ENCODE measurements at places on chromosomes 2 and 18.

DNA sequence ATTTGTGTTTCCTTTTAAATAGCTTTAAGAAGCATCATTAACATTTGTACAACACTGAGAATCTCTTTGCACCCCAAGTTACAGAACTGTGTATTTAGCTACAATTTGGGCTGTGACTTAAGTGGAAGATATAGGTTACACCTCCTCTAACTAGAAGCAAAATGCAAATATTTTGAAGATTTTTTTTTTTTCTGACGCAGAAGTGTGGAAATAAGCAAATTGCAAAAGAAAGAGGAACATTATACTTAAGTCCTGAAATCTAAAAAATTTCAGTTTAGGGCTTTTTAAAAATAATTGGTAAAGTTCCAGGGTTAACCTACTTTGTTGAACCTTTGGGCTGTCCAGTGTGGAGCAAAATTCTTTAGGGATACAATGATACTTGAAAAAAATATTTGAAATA, 41.4 kb upstream of the RBMS1 start:
- no peak for DNase-seq

DNA sequence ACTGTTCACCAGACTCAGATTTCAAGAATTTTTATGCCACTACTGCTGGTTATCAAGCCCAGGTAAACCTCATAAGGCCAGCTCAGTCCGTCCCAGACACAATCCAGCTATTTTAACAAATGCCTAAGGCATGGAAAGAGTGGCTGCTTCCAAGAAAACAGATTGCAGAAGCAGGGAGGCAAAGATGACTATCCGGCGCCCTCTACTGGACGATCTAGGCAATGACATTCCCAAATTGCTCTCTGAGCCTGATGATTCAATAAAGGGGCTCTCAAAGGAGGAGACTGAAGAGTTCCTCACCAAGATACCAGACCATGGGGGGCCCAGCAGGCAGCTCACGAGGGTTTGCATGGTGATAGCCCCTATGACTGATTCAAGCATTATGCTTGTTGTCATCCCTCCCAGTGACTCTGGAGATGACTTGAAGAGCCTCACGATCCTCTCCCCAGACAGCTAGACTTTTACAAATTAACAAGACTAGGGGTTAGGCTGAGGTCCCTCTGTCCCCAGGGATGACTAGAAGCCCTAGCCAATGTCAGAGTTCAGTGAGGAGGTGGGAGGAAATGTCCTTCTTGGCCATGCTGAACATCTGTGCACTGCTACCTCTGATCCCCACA, 25.0 kb downstream of the SERPINB8 start:
- peak; percentile 66 for DNase-seq

GRCh38 chr2:67002618-67003371, 394.3 kb upstream of the ETAA1 start:
- DNase-seq, result no peak

DNA sequence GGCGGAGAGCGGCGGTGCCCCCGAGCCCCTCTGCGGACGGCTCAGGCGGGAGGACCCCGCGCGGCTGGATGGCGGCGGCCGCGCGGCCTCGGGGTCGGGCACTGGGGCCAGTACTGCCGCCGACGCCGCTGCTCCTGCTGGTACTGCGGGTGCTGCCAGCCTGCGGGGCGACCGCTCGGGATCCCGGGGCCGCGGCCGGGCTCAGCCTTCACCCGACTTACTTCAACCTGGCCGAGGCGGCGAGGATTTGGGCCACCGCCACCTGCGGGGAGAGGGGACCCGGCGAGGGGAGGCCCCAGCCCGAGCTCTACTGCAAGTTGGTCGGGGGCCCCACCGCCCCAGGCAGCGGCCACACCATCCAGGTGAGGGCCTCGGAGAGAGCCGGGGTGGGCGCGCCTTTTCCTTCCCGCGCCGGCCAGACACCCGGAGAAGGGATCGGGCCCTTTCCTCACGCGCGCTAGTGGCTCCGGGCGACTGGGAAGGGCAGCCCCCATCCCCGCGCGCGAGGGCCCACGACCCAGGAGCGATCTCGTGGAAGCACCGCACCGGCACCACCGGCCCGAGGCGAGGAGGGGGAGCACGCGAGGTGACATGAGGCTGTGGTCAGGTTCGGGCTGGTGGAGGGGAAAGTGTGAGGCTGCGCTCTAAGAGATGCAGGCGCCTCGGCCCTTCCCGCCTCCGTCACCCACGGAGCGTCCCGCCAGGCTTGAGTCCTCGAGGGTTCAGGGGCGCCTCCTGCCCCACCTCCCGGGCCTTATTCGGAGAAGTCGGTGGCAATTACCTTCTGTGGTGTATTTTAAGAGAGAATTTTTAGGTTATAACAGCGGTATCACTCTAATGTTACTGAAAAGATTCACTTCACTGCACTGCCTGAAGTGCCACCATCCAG, 607 bp downstream of the LAMA3 start:
- DNase-seq, result no peak

DNA sequence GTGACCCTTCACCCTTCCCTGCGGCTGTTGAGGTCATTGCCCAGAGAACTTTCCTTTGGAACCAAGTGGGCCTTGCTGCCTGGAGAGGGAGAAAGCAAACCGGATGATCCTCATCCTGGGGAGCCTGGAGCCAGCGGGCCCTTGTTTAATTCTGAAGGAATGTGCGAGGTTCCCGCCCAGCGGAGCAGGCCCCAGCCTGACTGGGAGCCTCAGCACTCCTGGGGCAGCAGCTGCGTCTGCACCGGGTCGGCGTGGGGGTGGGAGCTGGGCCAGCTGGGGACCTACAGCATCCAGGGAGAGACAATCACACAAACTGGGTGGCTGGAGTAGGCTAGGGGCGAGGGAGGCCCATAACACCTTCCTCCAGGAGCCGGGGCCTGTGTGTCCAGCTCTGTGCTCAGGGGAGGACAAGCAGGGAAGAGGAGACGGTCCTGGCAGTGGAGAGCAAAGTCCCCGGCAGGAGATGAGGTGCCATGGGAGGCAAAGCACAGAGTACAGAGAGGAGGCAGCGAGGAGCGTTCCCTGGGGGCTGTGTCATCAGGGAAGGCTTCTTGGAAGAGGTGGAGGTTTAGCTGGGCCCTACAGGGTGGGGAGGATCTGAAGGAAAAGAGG, 61.9 kb upstream of the HAAO start:
- peak; percentile 69 for DNase-seq

DNA sequence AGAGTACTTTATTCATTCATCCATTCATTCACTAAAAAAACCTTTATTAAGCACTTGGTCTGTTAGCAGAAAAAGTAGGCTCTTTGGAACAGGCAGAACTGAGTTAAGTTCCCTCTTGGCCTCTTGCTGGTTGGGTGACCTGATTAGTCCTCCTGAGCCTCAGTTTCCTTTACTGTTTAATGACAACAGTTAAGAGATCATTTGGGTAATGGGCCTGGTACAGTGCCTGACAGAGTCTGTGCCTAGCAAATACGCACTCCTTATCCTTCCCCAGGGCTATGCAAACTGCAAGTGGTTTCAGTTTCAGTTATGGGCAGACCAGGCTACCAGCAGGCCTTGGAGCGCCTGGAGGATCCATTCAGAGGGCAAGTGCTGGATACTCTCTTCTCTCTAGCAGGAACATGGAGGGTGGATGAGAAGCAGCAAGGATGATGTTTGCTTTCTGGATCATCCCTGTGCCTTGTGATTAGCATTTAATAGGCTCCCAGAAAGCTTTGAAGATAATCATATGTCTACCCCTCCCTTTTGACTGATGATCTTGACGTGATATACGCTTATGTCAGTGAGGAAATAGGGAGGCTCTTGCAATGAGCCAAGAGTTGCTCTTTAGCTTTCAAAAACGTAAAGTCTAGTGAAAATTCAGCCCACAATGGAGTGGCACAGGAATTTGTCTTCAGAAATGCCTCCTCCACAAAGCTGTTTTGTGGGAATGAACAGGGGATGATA, 12.4 kb upstream of the TAF1B start:
- DNase-seq, result no peak

DNA sequence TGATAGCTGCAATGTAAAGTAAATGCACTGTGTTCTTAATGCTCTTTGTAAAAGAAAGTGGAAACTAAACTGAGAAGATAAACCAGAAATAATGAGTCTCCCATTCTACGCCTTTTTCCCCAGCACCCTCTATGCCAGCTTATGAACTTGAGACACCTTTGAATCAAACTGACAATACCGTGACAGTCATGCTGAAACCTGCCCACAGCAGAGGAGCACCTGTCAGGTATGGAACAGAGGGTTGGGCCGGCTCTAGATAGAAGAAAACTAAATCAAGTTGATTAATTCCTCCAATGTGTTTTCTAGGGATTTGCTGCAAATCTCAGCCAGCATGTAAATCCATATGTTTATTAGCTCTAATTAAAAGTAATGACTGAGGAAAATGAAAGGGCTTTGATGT, 520.6 kb upstream of the RAB12 start:
- DNase-seq, result no peak

DNA sequence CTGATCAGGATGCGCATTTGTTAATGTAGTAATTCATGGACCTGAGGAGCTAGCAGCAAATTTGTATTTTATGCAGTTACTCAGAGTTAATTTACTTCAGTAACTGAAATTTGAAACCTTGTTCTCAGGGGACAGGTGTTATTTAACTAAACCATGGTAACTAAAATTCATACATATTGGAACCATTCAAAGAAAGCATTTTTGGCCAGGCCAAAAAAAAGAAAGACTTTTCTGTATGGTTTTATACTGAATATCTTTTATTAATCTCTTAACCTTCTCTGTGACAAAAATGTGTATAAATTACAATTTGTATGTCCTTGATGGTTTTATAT, 4.4 kb upstream of the KLHL23 start:
- no peak for DNase-seq

GRCh38 chr18:50475538-50476193, 84.2 kb upstream of the MAPK4 start:
- no peak for DNase-seq

GRCh38 chr18:78309307-78309706, 670.3 kb upstream of the SALL3 start:
- DNase-seq, result no peak

DNA sequence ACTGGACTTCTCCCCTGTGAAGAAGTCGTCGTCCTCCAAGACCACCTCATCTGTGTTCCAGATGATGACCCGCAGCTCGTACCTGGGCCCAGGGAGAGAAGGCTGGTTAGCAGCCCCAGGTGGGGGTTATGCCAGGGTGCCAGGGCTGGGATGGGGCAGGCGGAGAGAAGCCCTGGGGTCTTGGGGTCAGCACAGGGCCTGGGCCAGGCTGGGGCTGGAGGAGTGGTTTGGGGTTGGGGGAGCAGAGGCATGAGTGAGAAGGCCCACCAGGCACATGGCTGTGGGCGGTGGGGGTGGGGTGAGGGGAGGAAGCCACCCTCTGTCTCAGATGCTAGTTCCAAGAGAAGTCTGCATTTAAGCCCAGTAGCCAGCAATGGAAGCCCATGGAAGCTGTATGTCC, 15.8 kb downstream of the OTOF start:
- DNase-seq, result no peak

- no peak for DNase-seq
Observed at GRCh38 chr2:62202019-62202722, 6.3 kb downstream of the B3GNT2 start.

GRCh38 chr2:23199115-23199918, 185.7 kb upstream of the KLHL29 start:
- peak; percentile 18 for DNase-seq

GRCh38 chr18:39274535-39274934, 1708.9 kb upstream of the CELF4 start:
- peak; percentile 5 for DNase-seq

DNA sequence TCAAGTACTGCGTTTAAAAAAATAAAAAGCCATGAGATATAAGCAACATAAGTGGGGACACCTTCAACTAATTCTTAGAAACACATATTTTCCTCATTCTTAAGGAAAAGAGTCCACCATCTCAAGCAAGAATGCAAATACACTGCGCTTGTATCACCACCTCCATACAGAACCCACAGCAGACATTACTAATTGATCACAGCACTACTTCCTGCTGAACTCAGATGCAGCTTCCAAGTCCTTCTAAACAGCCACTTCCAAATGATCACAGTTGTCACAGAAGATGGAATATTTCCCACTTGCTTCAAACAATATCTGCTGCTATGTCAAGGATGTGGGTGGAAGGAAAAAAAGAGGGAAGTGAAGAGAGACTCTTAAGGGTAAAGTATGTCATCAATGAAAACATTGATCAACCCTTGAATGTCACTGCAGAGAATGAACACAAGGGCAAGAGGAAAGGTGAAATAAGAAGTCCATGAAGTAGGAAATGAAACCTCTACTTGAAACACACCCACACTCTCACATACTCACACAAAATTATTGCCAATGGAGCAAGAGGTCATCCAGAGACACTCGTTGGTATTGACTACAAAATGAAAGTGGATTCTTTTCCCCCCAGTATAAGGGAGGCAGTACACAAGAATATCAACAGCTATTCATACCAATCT, 22.1 kb downstream of the TGFA start:
- no peak for DNase-seq

DNA sequence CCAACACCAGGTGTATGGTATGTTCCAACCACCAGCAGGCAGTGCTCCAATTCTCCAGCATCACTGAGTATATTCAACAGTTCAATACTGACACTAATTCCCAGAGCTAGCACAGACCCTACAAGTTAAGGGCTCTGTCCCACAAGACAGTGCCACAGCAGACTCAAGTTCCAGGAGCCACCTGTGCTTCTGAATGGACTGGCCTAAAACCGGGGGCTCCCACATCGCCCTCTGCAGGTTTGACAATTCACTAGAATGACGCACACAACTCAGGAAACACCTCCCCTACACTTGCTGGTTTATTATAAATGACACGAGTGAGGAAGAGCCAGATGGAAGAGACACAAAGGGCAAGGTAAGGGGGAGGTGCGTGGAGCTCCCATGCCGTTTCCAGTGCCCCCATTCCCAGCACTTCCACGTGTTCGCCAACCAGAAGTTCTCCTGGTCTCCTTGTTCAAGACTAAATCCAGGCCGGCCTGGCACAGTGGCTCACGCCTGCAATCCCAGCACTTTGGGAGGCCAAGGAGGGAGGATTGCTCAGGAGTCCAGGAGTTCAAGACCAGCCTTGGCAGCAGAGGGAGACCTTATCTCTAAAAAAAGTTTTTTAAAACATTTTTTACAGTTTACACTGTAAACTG, 12.2 kb upstream of the ATP6V1B1 start:
- peak; percentile 67 for DNase-seq

DNA sequence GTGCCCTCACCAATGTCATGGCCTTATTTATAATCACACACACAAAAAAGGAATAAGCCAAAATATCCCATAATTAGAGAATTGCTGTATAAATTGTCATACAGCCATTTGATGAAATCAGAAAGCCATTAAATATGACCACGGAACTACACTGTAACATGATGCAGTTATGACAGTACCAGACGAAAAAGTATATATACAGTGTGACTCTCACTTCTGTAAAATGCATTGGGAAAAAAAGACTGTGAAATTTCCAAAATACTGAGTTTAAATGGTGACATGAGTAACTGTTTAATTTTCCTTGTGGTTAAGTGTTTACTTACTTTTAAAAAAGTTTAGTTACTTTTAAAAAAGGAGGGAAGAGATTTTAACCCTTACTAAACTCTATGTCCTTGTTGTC, 25.4 kb downstream of the UXS1 start:
- no peak for DNase-seq
